ENCODE measurements at places on chromosomes 5 and 9.

DNA sequence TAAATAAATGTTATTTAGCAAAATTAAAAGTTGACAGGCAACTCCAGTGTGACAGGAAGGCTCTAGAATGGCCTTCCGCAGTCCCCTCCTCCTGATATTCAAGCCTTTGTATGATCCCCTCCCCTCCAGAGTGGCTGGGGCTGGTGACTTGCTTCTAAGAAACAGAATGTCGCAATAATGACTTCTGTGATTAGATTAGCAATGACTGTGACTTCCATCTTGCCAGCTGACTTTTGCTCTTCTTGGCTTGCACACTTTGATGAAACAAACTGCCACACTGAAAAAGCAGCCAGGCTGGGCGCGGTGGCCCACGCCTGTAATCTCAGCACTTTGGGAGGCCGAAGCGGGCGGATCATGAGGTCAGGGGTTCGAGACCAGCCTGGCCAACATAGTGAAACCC, 106.5 kb upstream of the LARP1 start:
- DNase-seq = no peak

DNA sequence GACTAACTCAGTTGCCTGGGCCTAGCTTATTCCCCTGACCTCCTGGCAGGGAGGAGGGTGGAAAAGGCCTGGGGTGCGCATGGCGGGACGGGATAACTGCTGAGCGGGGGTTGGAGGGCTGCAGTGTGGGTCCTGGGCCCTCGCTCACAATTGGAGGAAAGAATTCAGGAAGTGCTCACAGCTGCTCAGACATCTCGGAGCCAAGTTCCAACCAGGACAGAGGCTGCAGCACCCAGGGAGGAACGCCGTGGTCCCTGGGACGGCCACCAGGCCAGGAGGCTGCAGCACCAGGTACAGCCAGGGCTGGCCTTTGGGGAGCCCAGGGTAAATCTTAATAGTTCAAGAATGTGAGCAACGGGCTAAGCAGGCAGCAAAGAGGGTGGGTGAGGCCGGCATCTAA, at the start of gene SPAAR:
TSS of gene SPAAR (plus strand) at position 217 of the 400 bp plus-strand sequence. CDS start 974 bp downstream, outside the sequence.
- DNase-seq = no peak

GRCh38 chr9:124388275-124389048, 26.8 kb downstream of the PSMB7 start:
- no peak for DNase-seq

- DNase-seq = no peak
Measured at GRCh38 chr9:136515276-136515675, 30.6 kb downstream of the NOTCH1 start.

- no peak for DNase-seq
Measured at GRCh38 chr9:107474124-107474523, 15.4 kb downstream of the KLF4 start.
